Left cardiac atrium (tissue), 4 donors: ENCODE measurements at places on chromosomes 3 and 15. TPM values are rescaled to one million over a fixed set of nuclear protein-coding genes. Genes with fewer than 3 reads are reported as not detected.

- peak; percentile 18 for DNase-seq
Observed at GRCh38 chr15:77019521-77020331, 24.8 kb downstream of the PSTPIP1 start.

DNA sequence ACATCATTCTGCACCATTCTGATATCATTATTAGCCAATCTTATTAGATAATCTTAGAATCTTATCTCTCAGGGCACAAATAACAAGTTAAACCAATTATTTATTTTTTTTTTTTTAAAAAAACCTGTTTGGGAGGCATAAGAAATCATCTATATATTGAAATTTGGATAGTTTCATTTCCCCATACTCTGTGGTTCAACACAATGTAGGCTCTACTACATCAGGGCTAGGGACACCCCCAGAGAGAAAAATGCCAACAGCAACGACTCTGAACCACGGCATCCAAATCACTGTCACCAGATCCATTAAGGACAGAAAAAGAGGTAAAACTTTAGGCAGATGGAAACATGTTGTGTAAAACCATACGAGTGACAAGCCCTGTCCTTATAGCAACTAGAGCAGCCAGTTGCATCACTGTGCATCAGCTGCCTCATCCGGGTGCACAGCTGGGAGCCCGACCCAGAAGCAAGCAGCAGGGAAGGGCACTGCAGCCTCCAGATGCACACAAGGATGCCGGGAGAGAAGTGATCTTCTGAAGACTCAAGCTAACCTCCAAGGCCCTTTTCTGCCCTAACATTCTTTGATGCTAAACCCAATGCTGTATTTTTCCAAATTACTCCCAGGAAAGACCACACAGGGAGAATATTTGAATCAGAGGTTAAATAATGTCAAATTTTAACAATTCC is 381.1 kb downstream of the CTNNB1 start:
- DNase-seq: no peak

DNA sequence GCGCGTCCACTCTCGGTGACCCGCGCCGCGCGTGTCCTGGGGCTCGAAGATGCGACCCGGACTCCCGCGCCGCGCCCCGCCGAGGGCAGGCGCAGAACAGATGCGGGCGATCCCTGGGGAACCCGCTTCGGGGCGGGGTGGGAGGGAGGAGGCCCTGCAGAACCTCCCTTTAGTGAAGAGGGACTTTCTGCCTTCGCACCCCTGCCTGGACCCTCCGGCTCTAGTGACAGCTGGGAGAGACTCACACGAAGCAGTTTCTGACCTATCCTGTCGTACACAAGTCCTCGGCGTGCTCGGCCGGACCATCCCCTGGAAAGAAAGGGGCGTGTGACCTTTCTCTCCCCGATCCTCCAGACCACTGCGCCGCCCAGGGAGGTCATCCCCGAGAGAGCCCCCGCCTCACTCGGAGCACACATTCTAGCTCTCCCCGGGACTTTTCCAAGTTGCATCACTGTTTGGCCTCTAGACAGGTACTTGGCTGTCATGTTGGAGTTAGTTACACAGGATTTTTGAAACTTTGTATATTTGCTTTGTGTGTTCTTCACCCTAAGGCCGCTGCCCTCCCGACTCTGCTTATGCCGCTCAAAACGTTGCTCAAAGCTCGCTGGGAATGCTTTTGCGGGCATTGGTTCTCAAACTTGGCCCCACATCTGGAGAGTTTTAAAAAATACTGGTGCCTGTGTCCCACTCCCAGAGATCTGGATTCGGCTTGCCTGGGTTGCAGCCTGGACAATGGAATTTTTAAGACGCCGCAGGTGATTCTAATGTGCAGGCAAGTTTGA is 582 bp downstream of the CGNL1 start:
- DNase-seq: peak; percentile 36

GRCh38 chr3:32138545-32139104 is 32.2 kb downstream of the GPD1L start:
- no peak for DNase-seq

The ZNF717 gene
- total RNA-seq: 8.7 TPM

DNA sequence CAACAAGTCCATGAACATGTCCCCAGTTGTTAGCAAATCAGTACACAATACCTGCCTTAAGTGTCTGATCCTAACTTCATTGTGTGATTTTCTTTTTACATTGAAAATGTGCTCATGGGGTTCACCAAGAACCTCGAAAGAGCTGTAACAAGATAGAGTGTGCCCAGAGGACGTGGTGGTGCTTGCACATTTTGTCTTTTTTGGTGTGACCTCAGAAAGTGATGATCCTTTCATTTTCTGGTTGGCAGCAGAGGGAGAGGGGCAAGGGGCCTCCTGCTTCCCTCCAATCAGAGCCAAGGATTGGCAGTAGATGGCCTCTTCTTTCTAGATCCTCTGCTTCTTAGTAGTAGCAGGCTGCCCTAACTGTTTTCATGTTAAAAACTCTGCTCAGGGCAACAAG is 176.4 kb downstream of the OPA1 start:
- DNase-seq: no peak

The GOLGA6L7 gene
- total RNA-seq: not detected

The SAMD7 gene
- not detected for total RNA-seq

DNA sequence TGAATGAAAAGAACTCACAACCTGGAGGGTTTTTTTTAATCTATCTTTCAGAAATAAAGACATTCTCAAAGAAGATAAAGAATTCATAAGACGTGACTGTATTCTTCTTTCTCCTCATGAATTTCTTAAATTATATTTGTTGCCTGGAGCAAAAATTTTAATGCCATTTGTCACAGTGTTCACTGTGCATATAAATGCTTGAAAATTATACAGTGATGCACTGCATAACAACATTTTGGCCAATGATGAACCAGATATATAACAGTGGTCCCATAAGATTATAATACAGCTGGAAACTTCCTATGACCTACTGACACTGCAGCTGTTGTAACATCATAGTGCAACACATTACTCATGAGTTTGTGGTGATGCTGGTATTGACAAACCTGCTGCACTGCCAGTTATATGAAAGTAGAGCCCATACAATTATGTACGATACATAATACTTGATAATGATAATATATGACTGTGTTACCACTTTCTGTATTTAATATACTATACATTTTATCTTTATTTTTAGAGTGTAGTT is 67.3 kb downstream of the P2RY1 start:
- DNase-seq: no peak

DNA sequence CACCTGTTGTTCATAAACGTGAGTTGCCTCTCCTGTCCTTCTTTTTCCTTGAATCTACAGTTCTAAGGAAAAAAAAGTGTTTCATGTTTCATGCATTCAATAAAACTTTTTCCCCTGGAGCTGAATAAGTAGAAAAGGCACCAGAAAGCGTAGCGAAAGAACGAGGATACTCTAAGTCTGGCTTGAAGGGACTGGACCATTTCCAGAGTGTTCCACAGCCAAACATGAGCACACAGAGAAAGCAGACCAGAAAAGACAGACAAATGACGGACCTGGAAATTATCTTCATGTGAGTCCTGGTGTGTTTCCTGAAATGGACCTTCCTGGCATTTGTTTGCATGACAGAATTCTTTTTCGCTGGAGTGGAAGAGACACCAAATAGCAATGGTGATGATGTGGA is 204.7 kb downstream of the SV2B start:
- no peak for DNase-seq

The SPSB4 gene
- total RNA-seq: 3.0 TPM

- DNase-seq: no peak
Observed at GRCh38 chr15:74319596-74320351, 47.7 kb downstream of the CYP11A1 start.

The PAQR5 gene
- total RNA-seq: 0.62 TPM

- DNase-seq: no peak
Observed at GRCh38 chr3:65070968-65071367, 383.2 kb upstream of the ADAMTS9 start.
